ENCODE measurements at places on chromosomes 3 and 15.

DNA sequence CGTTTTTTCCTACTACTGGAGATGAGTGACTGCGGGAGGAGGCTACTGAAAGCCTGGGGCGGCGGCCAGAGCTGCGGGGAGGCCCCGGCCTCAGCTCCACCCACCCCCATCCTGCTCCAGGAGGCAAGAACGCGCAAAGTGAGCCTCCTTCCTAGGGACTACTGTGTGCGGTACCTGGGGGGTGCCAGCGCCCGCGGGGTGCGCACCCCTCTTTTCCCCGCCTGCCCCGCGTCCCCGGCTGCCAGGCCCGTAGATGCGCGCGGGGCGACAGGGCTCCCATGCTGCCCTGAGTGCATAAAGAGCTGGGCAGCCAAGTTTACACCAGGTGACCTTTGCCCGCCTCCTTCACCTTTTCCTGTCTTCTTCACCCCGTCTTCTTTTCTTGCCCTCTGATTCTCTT is 2.5 kb upstream of the USF3 start:
- DNase-seq, result peak; percentile 4

GRCh38 chr3:81432456-81432855 is 329.0 kb downstream of the GBE1 start:
- DNase-seq, result no peak

DNA sequence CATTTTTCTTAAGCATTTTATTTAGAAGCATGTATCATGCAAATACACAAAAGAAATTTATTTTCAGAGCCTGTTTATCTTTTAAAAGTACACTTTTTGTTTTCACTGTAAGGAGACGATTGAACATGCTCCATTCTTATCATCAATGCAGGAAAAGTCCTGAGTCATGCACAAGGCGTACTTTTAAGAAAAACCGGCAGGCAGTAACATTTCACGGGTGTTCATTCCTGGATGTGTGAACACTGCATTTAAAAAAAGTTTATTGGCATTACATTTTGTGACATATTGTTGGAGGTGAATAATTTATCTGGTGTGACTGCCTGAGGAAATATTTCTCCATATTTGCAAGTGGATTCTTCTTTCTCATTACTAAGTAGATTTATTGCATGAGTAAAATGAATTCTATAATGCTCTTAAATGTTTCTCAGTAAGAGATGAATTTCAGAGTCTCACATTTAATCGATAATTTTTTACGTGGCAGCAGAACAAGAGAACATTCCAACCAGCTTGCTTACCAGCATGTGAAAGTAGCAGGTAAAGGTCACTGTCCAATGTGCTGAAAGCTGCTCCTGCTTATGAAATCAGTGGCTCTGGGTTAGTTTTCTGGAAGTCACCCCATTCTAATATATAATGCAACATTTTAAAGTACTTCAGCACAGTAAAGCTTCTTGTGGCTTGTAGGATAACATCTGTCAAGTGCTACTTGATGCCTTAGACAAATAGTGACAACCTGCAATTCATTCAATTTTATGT is 87.0 kb downstream of the SV2B start:
- no peak for DNase-seq

DNA sequence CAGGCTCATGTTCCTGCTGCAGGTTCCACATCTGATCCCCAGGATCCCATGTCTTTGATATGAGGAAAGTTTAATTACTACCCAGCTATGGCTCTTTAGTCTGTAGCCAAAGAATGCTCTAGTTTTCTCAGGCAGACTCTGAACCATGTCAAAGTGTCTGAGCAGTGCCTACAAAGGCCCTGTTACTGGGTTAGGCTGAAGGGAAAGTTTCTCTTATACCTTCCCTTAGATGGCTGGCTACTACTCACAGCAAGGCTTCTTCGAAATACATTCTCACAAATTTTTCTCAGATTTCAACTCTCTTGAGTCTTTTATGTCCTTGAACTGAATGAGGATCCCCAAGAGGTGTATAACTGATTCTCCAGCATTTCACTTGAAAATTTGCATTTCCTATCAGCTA is 102.4 kb downstream of the NR1D2 start:
- DNase-seq, result no peak

- no peak for DNase-seq
Measured at GRCh38 chr15:36422631-36423030, 156.8 kb upstream of the CDIN1 start.

GRCh38 chr3:61562042-61562720 is 810 bp downstream of the PTPRG start:
- DNase-seq, result no peak

DNA sequence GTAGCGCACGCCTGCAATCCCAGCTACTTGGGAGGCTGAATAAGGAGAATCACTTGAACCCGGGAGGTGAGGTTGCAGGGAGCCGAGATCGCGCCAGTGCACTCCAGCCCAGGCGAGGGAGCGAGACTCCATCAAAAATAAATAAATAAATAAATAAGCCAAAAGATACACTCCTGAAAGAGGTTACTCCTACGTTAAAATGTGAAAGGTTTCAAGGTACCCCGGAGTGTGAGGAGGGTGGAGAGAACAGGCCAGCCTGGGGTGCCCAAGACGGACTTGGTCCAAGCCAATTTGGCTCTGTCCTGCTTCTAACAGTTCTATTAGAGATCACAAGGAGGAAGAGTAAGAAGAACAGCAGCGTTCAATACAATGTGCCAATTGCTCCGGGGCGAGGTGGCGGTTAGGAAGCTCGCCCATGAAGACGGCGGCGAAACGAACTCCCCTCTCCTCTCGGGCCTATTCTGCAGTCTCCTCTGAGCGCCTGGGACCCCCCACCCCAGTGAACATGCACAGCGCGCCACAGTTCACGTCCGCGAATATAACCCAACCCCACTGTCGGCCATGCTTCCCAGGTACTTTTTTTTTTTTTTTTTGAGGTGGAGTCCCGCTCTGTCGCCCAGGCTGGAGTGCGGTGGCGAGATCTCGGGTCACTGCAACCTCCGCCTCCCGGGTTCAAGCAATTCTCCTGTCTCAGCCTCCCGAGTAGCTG is 942 bp downstream of the ELP6 start:
- DNase-seq, result no peak

GRCh38 chr3:127482216-127483004 is 108.1 kb downstream of the TPRA1 start:
- no peak for DNase-seq

DNA sequence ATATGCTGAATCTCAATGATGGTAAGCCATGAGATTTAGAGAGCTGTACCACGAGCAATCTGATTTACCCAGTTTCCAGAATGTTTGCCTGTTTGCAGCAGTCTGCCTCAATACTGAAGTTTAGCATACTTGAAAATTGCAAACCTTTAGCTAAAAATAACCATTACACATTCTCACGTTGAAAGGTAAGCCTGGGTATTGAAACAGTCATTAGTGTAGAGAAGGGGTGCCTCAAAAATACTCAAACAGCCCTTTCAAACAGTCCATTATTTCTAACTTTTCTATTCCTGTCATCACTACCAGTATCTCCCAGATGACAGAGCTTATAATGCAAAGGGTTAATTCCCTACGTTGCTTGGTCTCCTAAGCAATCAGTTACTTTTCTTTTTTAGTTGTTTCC is 111.8 kb upstream of the MBNL1 start:
- no peak for DNase-seq

- no peak for DNase-seq
Measured at GRCh38 chr3:138359919-138360868, 11.8 kb downstream of the MRAS start.

DNA sequence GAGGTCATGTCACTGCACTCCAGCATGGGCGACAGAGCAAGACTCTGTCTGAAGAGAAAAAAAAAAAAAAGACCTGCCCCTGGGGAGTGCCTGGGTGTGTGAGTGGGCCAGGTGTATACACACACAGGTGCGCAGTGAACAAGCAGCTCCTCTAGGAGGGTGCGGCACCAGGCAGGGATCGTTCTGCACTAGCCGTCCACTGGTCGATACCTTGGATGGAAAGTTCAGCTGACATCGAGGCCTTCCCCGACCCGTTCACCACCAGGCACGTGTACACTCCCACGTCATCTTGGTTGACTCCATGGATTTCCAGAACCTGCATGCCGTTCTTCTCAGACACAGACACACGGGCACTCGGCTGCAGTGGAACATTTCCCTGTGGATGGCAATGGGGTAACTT is 147.0 kb downstream of the MYLK start:
- no peak for DNase-seq

GRCh38 chr3:180959691-180960090 is 29.8 kb downstream of the DNAJC19 start:
- no peak for DNase-seq

DNA sequence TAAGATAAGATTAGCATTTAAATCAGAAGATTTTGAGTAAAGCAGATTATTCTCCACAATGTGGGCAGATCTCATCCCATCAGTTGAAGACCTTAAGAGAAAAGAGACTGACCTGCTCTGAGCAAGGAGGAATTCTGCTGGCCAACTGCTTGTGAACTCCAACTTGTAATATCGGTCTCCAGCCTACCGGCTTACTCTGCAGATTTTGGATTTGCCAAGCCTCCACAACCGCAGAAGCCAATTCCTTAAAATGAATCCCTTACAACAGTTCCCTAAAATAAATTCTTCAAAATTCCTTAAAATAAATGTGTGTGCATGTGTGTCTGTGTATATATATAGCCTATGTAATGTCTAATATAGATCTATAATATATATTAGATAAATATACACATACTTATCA is 107.4 kb upstream of the KLF13 start:
- DNase-seq, result no peak

DNA sequence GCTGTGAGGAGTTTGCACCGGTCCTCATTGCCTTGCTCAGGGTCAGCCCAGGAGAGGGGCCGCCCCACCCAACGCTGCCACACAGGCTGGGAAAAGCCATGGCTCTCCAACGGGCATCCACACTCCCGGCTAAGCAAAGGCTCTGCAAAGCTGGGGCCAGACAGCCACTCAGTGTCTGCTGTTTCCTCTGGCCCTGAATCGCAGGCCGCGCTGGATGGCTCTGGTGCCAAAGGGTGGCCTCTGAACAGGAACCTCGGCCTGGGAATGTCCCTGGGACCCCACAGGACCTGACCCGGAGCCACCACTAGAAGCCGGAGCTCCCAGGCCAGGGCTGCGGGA is 42.9 kb downstream of the RPN1 start:
- DNase-seq, result no peak

GRCh38 chr3:104133630-104134029 is 1233.1 kb upstream of the ALCAM start:
- no peak for DNase-seq

DNA sequence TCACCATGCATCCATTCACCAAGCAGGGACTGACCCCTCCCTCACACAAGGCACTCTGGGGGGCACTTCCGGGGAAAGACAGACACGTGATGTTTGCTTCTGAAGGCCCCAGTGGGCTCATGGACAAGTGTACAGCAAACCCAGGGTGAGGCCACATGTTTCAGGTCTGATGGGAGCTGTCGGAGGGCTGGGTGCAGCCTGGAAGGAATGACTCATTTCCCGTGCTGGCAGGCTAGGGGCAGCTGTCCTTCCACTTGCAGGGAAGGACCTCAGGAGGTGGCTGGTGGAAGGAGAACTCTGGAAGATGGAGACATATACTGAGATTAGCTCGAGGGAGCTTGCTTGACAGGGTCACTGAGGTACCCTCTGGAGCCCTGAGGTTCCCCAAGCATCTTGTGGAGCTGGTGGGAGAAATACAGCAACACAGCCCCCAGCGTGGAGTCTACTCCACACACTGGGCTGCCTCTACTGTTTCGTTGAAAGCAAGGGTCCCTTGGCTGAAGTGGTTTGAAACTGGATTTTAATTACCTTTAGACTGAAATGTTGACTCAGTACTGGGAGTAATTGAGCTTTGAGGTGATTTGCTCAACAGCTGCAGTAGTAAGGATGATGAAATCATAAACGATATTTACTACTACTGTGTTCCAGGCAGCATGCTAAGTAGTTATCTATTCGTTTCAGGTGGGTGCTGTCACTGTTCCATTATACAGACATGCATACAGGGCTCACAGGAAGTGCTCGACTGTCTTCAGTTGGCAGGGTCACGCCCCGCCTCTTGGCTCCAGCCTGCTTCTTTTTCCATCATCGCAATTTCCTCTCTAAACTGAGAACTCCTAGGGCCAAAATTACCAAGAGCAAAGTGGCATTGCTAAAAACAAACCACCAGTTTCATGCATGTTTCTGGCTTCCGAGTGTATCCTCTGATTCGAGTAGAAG is 230.4 kb downstream of the ADAMTS17 start:
- no peak for DNase-seq

GRCh38 chr3:71130471-71131374 is 452.8 kb downstream of the FOXP1 start:
- no peak for DNase-seq

DNA sequence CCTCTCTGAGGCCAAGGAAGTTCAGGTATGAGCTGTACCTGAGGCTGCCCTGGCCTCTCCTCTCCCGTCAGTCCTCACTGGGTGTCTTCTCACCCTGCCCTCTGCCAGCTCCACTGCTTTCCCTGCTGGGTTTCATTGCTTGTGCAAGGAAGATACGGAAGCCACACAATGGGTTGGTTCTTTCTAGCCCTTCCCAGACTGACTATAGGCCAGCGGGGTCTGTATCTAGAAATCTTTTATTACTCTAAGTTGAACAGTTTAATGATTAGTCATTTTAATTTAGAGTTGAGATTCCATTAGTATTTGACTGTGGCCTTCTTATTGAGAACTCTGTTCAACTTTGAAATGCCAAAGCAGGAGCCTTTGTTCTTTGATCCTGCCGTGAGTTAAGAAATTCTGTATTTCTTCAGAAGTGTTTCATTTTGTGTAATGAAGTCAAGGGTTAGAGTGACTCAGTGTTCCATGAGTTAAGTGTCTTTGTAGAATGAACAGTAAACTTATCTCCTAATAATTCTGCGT is 16.2 kb downstream of the C3orf62 start:
- DNase-seq, result no peak

DNA sequence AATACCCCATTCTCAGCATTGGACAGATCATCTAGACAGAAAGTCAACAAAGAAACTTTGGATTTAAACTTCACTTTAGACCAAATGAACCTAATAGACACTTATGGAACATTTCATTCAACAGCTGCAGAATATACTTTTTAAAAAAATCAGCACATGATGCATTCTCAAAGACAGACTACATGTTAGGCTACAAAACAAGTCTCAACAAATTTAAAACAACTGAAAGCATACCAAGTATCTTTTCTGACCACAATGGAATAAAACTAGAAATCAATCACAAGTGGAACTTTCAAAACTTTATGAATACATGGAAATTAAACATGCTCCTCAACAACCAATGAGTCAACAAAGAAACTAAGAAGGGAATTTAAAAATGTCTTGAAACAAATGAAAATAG is 37.9 kb downstream of the SERP1 start:
- no peak for DNase-seq

DNA sequence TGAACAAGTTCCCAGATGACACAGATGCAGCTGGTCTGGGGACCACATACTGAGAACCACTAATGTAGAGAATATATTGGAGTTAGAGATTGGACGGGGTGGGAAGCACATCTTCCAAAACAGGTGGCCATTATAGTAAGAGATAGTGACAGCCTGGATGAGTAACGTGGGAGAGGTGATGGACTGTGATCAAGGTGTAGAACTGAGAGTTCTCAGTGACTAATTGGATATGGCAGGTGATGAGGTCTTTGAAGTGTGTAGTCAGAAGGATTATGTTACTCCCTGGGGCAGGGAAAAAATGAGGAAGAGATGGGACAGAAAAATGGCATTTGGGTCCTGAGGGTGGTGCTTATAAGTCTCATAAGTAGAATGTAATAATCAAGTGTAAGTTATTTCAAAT is 66.6 kb downstream of the KCNMB2 start:
- no peak for DNase-seq

All from caudate nucleus (tissue), 63 donors.